ENCODE measurements at places on chromosomes 4 and X.

DNA sequence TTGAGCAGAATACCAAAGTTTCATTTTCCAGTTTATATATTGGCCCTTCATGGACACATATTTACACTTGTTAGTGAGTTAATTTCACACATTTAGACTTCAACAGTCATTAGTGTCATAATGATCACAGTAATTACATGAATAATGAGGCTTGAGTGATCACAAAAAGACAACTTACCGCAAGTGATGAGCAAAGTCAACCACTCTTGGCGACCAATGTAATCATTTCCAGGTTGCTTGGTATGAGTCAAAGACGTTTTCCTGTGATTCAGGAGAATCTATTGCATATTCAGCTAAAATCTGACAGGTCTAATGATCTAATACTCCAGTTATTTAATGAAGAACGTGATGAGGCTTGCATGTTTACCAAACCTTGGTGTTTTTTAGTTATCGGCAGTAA, 407.9 kb upstream of the TENM3 start:
- DNase-seq = no peak

GRCh38 chr4:4640692-4641091, 98.8 kb upstream of the STX18 start:
- DNase-seq = no peak

GRCh38 chr4:32022071-32022470, 1301.9 kb downstream of the PCDH7 start:
- no peak for DNase-seq

- no peak for DNase-seq
Observed at GRCh38 chr4:126850286-126850685, 782.5 kb upstream of the INTU start.

GRCh38 chrX:69222103-69223090, 57.1 kb upstream of the PJA1 start:
- peak; percentile 56 for DNase-seq

DNA sequence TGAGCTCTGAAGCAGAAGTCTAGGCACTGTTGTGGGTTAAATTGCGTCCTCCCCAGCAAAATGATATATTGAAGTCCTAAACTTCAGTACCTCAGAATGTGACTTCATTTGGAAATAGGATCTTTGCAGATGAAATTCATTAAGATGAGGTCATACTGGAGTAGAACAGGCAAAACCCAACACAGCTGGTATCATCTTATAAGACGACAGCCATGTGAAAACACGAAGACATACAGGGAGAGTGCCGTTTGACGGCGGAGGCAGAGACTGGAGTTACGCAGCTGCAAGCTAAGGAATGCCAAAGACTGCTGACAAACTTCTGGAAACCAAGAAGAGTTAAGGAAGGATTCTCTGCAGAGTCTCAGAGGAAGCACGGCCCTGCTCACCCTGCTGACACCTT, 241.5 kb downstream of the MAML3 start:
- DNase-seq = no peak

- no peak for DNase-seq
Observed at GRCh38 chr4:53147197-53147596, 218.7 kb downstream of the SCFD2 start.

- no peak for DNase-seq
Observed at GRCh38 chr4:187666697-187667494, 328.7 kb upstream of the ZFP42 start.

- no peak for DNase-seq
Observed at GRCh38 chr4:121464854-121465253, 84.0 kb upstream of the QRFPR start.

GRCh38 chr4:137660211-137660610, 127.9 kb upstream of the PCDH18 start:
- DNase-seq = no peak

DNA sequence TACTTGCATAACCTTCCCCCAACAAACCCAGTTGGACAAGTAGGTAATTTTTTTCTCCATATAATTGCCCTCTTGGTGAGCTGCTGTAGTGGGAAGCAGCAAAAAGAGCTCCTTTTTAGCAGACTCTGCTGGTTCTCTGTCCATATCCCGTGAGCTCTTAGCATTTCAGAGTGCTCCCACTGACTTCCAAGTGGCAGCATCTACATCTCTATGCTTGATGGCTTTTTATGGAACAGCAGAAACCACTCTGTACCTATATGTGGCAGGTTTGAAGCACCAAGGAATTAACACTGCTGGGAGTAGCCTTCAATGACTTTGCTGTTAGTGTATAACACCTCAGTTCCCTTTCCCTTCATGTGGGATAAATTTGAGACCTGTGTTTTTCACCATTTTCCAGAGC, 168.4 kb upstream of the NHS start:
- DNase-seq = no peak

- DNase-seq = peak; percentile 8
Observed at GRCh38 chr4:121736735-121737351, 28.1 kb downstream of the SMIM43 start.

- no peak for DNase-seq
Observed at GRCh38 chr4:3648195-3648594, 116.0 kb upstream of the LRPAP1 start.

DNA sequence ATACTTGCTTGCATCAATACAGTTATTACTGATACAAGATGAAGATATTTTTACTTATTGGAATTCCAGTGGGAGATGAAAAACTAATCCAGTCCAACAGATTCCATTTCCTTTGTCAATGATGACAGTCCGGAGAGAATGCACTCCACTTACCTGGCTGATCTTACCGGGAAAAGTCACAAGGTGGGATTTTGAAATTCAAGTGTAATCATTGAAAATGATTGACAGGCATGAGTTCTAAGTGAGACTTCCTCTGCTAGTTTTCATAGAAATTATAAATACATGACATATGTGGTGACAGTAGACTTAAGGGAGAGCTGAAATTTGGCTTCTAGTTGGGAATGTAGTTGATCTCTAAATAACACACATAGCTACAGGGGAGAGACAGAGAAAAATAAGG, 859.9 kb downstream of the FAT4 start:
- DNase-seq = no peak

GRCh38 chrX:57587607-57588006, 4.2 kb upstream of the ZXDB start:
- DNase-seq = no peak

- no peak for DNase-seq
Observed at GRCh38 chrX:152206426-152206825, 68.0 kb upstream of the MAGEA10 start.

GRCh38 chrX:42463706-42464490, 314.1 kb downstream of the PPP1R2C start:
- no peak for DNase-seq

DNA sequence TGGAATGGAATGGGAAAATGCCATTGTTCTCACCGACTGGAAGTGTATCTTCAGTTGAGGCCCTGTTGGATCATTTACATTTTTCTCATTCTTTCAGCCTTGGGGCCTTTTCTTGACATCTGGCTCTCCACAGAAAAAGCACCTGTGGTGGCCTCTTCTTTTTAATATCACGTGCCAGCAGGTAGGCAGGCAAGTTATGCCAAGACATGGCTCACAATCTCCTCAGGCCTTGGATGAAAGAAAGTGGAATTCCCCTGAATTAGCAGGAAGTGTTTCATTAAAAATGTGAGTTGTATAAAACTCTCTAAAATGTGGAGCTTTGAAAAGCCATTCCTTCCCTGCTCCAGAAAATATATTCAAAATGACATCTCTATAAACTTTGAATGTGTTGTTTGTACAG, 122.1 kb downstream of the FRAS1 start:
- no peak for DNase-seq

DNA sequence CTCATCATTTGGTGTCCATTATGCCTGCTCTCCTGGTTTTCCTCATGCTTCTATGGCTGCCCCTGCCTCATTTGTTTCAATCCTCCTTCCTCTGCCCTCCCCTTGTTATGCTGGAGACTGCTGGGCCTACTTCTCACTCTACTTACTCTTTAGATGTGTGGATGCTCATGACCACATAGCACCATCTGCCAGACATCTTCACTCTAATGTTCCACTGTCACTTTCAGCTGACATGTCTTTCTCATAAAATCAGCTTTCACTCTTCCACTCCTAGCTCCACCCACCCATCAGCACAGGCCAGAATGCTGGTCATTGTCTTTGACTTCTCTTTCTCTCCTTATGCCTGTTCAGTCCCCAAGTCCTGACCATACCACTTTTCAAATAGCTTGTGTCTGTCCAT, 86.8 kb downstream of the REPS2 start:
- DNase-seq = no peak

- DNase-seq = no peak
Observed at GRCh38 chr4:102572452-102572851, 71.3 kb downstream of the NFKB1 start.

DNA sequence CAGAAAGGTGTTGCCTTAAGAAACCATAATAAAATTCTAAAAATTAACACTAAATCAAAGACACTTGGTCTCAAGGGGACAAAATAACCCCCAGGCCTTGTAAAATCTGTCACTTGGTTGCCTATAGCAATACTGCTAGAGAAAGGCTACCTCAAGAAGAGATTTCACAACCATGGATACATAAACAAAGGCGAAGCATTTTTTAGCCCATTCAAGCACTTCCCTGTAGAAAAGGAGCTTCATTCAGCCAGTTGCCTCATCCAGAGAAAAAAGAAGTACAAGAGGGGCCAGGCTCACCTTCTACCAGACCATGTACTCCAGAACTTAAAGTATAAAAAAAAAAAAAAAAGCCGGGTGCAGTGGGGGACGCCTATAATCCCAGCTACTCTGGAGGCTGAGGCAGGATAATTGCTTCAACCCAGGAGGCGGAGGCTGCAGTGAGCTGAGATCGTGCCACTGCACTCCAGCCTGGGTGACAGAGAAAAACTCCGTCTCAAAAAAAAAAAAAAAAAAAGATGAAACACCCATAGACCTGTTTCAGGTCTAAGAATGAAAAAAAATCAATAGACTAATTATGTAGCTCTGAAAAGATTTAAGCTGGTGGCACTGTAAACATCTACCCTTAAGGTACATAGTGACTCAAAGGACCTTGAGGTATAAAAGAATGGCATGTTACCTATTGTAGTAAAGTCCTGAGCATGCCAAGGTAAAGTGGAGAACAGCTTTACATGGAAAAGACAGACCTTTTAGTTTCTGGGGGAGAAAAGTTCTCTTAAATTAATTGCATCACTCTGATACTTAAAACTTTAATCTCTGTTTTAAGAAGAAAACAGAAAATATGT, 18.0 kb downstream of the RUFY3 start:
- no peak for DNase-seq

- DNase-seq = peak; percentile 2
Observed at GRCh38 chr4:159946983-159947615, 844.2 kb downstream of the RAPGEF2 start.

DNA sequence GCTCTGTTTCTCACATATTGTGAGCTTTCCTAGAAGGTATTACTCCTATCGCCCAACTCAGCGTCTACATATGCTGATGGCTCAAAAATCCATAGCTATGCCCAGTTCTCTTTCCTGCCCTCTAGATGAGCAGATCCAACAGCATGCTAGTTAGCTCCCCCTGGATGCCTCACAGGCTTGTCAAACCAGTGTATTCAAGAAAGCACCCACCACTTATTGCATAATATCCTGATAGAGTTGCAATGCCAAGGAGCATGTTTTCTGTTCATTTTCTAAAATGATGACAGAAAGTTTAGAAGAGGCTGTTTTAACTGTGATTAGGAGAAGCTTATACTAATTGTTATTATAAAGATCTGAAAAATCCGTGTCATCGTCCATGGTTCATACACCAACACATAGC, 1.9 kb upstream of the PACRGL start:
- no peak for DNase-seq

DNA sequence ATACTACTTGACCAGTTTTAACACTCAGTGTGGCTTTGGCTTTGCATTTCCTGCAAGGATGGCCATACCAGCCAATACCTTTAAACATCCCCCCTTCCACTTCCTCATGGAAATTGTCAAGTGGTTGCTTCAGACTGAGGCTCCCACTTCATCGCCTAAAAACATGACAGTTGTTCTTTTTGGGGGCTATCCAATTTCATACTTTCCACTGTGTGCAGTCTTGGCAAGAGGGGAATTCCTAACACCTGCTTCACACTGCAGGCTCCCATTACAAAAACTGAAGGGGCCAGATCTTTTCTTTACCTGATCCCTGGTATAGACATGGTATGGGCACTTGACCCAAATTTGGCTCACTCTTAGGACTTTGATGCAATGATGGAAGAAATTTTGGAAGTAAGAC, 28.5 kb upstream of the TSR2 start:
- DNase-seq = no peak

- no peak for DNase-seq
Observed at GRCh38 chr4:165505958-165506837, 127.4 kb downstream of the CPE start.

DNA sequence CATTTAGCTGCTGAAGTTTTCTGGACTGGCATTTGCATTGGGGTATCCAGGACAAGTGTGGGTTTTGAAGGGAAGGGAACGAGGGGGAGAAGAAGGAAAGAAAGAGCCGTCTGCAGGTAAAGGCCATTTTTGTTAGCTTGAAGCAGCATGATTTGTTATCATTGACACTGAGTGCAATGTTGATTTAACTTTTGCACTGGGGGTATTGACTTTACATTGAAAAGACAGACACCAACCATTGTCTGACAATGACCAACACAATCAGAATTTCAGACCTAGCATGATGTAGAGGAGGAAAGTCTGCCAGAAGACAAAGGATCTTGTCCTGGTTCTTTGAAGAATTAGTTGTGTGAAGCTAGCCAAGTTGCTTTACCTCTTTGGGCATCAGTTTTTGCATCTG, 39.6 kb upstream of the IGFBP7 start:
- DNase-seq = no peak

DNA sequence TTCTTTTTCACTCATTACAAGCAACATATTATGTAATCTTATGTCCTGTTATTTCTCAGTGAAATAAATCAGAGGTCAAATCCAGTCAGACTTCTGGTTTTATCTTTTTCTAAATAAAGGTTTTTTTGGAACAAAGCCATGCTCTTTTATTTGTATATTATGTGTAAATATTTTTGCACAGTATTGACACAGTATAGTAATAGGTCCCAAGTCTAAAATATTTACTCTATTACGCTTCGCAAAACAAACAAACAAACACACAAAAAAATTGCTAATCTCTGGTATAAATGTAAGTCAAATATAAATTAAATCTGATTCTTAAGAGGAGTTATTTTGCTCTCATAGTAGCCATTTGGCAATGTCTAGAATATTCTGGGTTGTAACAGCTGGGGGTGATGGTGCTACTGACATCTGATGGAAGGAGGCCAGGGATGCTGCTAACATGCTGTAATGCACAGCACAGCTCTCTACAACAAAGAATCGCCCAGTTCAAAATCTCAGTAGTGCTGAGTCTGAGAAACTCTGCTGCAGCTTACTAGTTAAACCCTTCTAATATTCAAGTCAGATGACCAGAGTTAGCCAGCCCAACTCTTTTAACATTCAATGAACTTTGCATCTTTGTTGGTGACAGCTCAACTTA, 602.1 kb downstream of the RAB28 start:
- no peak for DNase-seq

All from germinal center (tissue), 1 donor.